Spleen (tissue), 13 donors: ENCODE measurements at places on chromosomes 4 and X.
A peak's percentile ranks its signal among the peaks of the same experiment; 100 is the strongest.

DNA sequence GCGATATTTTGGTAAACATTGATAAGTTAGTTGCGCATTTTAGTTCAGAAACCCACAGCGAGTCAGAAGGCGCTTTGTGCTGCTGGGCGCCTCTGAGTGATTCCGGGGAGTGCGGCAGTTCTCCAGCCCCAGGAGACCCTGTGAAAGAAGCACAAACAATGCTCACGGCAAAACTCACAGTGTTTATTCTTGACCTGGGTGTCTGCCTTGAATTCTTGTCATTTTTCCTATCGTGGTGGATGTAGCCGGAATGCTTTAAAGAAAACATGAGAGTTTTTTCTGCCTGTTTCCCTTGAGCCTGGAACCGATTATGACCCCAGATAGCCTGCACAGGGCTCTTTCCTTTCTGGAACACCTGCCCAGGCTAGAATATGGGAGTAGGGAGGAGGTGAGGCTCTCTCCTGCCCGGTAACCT is 6.7 kb downstream of the TBL1X start:
- DNase-seq = no peak

DNA sequence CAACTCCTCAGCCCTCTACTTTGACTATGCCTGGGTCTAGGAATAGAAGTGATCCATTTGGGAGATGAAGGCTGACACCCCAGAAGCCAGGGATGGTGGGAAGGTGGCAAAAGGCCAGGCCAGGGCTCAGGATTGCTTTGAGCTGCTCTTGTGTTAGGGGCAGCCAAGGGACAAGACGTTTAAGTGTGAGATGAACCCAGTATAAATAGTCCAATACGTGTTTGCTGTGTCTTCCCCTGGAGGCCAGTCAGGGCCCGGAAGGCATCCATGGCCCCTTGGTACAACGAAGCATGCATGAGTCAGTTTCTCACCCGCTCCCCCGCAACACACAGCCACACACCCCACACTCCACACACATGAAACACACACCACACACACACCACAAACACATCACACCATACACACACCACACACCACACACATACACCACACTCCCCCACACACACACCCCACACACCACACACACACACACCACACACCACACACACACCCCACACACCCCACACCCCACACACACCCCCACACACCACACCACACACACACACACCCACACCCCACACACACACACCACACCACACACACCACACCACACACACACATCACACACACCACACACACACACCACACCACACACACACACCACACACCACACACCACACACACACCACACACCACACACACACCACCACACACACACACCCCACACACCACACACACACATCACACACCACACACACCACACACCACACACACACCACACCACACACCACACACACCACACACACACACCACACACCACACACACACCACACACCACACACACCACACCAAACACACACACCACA is 5.1 kb downstream of the STARD8 start:
- DNase-seq = no peak

DNA sequence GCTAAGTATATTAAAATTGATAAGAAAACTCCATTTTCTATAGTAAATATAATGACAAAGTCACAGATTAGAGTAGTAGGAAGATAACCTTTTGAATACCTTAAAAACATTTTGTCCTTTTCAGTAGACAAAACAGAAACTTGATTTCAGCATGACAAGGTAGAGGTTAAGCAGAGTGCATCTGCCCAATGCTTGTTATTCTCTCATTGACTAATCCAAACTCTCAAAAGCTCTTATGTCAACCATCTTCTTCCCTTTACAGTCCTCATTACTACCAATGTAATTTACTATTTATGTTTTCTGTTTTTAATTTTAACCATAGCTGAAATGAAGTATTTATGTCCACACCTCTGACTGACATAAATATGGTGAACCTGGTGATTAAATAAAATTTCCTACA is 11.1 kb downstream of the NIPAL1 start:
- no peak for DNase-seq

DNA sequence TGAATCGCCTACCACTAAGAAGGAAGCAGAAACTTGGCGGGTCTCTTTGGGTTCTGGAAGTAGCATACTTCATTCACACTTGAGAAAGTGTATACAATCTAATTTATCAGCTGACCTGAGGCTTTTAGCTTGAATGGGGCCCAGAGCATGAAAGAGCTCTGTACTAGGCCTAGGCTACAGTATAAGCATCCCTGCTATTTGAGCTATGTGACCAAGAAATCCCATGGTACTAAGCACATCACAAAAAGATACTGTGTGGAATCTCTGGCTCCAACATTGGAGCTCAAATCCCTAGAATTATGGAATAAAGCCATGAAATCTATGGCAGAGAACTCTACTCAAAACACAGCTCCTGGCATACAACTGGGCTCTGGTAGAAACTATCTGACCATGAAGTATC is 43.9 kb upstream of the CCDC149 start:
- DNase-seq = no peak

DNA sequence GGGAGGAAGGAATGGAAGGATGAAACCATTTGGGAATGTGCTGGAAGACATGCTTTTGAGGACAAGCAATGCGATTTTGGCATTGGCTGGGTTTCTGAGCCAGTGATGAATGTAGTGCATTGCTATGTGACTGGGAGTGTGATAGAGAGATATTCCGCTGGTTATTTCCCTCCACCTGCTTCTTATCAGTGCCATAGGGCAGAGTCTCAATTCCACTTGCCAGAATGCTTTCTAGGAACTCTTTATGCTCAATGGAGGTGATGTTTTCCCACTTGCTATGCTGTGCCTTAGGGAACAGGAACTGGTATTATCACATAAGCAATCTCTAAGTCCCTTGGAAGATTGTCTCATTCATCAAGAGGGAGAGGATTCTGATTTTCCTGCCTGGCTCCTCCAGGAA is 28.0 kb downstream of the TBL1X start:
- no peak for DNase-seq

- no peak for DNase-seq
These were observed 26.4 kb upstream of the FGFBP2 start for GRCh38 chr4:15989424-15989823.

DNA sequence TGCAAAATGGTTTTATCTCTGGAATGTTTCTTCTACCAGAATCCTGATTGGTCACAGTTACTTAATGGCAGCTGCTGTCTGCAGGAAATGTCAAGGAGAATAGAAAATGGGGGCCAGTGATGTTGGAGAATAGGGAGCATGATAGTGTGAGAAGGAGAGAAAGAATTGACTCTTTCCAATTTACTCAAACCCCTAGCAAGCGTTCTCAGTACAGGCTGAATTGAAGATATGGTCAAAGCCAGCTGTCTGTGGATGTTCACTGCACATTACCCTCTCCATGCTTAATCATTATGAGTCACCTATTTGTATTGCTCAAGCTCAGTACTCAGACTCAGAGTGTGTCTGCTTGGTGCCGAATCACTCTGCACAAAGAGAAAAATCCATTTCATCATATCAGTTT is 57.8 kb upstream of the FAM47B start:
- DNase-seq = no peak

- no peak for DNase-seq
These were observed 111.2 kb upstream of the GALNT7 start for GRCh38 chr4:173057442-173057841.

GRCh38 chrX:109843963-109844751 is 111.1 kb upstream of the ACSL4 start:
- DNase-seq = no peak

DNA sequence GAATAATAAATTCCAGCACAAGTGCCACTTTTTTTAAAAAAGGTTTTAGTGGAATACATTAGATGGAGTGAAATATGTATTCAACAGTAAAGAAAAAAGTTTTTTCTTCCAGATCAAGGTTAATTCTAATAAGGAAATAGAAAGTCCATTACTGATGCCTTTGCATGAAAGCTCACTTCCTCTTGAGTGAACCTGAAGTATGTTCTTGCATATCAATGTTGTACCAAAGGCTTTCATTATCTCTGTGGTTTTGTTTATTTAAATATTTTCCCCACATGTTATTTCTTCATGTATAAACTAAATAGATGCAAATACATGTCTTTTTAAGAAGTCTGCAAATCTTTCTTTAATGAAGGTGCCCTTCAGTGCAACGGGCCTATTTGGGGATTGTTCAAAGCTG is 307.9 kb downstream of the C4orf33 start:
- DNase-seq = no peak

- DNase-seq = no peak
These were observed 9.4 kb downstream of the SUPT20HL1 start for GRCh38 chrX:24369816-24370215.

DNA sequence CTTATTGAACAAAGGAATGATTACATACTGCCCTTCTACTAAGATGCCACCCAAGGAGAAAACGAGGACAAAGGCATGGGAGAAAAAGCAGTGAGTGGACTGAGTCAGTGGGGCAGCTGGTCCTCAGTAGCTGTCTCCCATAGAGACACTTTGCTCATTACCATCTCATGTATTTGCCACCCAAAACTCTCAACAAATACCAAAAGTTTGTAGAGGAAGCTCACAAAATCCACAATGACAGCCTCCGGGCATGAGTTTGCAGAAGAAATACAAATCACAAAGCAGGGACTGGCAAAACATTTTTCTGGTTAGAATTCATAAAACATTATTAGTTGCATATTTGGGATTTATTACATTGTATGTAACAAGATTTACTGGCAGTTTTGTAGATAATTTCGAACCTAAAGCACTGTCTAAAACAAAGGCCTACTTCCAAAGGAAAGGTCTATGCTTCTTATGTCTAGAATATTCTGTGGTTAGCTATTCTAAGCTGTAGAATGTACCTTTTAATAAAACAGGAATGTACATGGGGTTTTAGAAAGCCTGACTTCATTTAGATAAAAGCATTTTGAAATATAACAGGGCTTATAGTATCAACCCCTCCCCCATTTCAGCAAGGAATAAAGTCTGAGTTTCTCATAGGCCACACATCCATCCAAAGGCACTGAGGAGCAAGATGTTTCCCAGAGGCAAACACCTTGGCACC is 17.7 kb downstream of the PCDH18 start:
- no peak for DNase-seq

DNA sequence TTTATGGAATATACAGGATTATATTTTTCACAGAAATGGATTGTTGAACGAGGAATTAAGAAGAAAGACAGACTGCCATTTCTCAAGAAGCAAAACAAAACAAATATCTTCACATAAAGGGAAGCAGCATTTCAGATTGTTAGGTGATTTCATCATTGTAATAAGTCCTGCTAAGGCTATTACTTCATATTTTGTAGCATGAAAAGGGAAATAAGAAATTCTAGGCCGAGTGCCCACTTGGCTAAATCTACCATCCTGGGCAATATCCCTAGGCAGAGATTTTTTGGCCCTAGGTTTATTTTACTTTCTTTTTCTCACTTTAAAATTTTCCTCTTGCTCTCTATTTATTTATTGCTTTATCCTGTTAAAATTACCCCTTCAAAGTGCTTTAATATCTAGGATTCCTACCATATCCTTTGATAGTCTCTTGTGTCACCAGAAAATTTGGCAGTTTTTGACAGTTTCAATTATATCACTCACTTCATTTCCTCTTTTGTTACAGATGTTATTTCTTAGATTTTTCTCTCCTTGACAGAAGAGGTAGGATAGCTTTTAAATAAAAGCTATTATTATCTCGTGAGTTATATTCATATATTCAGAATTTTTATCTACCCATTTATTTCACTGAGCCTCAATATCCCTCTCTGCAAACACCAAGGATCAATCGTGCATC is 142.3 kb downstream of the PDGFC start:
- DNase-seq = no peak

DNA sequence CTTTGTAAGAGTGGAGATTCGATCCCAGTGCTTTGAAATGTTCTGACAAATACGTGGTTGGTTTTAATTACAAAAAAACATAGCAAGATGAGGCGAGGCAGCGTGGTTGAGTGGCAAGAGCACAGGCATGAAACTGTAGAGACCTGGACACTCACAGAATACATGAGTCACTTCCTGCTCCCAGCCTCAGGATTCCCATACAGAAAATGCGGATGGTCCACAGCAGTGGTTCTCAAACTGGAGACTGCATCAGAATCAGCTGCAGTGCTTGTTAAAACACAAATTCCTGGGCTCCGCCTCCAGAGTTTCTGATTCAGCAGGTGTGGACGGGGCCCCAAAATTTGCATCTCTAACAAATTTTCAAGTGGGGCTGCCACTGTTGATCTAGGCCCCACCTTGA is 10.1 kb downstream of the OTOP1 start:
- no peak for DNase-seq

GRCh38 chr4:64407000-64407399 is 2.2 kb downstream of the TECRL start:
- DNase-seq = no peak

GRCh38 chrX:150044556-150044955 is 106.3 kb upstream of the EOLA2 start:
- no peak for DNase-seq

- peak; percentile 10 for DNase-seq
These were observed 147.6 kb downstream of the BCOR start for GRCh38 chrX:39950018-39950688.

DNA sequence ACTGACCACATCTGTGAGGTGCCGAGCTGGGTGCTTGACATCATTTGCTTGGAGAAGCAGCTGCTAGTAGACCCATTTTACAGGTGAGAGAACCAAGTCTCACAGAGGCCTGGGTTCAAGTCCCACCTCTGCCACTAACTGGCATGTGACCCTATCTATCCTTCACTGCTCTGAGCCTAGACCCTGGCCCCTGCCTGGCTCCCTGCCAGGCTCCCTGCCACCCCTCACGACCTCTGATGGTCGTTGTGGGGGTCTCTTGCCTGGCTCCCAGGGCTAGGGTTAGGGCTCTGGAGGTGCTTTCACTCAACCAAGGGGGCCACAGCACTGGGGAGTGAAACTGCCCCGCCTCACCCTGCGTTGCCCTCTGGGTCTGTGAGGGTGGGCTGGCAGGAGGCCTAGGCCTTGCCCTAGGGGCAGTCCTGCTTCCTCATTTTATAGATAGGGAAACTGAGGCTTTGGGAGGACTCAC is 7.2 kb upstream of the ADD1 start:
- DNase-seq = no peak

- no peak for DNase-seq
These were observed 27.6 kb downstream of the WDR44 start for GRCh38 chrX:118373538-118373937.
